ENCODE measurements at places on chromosomes 16 and 17.

- DNase-seq: no peak
Observed at GRCh38 chr16:88087517-88087877, 136.3 kb downstream of the BANP start.

DNA sequence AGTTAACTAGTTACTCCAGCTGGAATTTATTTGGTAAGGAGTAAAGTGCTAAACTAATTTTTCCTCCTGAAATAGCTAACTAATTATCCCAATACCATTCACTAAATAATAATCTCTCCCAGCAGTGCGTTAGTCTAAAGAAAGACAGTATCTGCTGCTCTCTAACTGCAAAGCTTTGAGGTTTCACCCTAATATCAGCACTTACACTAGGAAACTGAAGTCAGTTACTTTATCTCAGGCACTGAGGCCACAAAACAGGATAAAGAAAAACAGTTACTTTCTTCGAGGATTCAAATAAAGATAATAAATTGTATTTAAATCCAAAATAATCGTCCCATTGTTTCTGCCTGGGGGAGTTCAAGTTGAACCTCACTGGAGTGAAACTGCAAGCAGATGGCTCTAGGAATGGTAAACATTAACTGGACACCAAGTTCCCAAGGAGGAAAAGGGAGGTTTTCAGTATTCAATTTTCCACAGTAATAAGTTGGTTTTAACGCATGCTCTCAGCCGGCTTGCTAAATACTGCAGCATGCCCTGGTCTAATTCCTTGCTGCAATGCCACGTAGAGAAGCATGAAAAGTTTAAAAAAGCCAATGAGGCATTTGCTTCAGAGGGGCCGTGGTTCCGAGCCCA, 20.0 kb upstream of the FOXJ1 start:
- no peak for DNase-seq

DNA sequence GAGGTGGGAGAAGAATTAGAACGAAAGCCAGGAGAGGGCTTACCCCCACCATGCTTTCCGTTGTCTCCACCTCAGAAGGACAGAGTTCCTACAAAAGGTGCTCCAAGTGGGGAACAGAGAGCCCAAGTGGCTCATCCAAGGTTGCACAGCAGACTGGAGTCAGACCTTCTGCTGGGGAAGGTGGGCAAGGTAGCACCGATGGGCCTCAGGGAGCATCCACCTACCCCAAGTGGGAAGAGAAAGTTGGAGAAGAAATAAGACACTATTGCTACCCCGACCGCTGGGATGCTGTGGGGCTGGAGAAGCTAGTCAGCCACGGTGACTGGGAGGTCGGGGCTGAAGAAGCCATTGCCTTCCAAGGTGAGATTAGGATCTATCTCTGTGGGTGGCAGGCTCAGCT, 21.5 kb downstream of the UNC119 start:
- no peak for DNase-seq

DNA sequence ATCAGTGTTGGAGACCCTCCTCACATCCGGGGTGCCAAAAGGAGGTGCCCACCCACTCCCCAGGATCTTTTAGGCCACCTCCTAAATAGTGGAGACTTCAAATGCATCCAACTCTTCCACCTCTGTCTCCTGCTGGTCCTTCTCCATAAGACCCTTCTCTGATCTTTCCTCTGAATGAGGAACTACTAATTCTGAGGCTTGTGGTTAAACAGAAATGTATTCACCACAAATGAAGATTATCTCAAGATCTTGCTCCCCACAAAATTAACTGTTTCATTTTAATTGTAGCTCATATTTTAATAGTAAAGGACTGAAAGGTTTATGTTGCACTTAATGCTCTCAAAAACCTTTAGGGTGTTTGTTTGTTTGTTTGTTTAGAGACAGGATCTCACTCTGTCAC, 34.1 kb downstream of the TLE7 start:
- no peak for DNase-seq

DNA sequence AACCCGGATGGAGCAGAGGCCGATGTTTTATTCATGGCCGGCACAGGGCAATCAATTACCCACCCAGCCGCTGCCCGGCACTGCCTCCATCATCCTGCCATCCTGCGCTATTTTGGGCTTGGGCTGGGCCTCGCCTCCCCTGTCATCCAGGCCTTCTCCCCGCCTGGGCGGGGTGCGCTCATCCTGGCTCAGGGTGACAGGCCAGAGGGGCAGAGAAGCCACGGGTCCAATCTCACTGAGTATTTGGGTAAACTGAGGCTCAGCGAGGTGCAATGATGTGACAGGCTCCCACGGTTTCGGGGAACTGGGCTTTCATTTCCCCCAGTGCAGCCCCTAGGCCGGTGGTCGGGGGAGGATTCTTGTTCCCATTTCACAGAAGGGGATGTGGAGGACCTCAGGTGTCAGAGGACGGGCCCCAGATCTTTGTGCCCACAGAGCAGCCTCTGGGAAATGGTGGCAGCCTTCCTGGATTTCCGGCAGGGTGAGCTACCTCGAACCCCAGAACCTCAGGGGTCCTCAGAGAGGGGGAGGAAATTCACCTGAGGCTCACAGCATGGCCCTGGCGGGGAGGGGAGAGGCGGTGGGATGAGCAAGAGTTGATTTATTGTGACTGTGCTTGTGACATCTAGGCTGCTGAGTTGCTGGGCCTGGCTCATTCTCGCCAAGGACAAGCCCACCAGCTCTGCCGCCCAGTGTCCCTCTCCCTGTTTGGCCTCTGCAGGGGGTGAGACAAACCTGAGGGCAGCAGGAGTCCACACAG, 23.8 kb upstream of the KCNJ12 start:
- no peak for DNase-seq

GRCh38 chr16:9443864-9444263, 352.4 kb downstream of the HAPSTR1 start:
- DNase-seq: no peak

DNA sequence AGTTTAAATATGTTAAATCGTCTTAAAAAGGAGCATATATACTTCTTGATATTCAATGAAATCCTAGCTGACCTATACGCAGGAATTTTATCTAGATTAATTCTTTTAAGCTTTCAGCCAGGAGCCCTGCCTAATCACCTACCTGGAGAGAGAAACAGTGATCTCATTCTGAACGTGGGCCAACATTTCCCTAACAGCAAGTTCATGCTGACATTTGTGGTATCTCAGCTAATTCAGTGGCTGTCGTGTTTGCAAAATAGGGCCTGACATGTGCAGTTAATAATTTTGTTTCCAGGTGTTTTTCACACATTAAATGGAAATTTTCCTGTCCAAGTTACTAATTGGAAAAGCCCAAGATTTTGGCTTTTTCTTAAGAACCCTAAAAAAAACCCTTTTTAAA, 17.4 kb downstream of the KRT24 start:
- no peak for DNase-seq

DNA sequence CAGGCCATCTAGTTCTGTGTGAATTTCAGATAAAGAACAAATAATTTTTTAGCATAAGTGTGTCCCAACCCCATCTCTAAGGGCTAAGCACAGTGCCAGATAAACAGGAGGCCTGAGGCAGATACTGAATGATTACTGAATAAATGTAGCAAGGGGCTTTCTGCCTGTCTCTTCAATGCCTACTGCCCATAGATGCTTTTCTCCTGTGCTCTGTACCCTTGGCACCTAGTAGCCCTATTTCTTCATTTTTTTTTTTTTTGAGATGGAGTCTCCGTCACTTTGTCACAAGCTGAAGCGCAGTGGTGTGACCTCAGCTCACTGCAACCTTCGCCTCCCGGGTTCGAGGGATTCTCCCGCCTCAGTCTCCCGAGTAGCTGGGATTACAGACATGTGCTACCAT, 25.3 kb downstream of the IGFBP4 start:
- DNase-seq: no peak

- DNase-seq: no peak
Observed at GRCh38 chr16:26569793-26570192, 496.9 kb upstream of the C16orf82 start.

GRCh38 chr17:35895636-35896587, 15.8 kb upstream of the CCL5 start:
- no peak for DNase-seq

Measured in DMS 273 treated with DMSO at 0.1 percent for 48 hours (cell line).